ENCODE measurements at places on chromosomes 12 and 14. TPM values are rescaled to one million over a fixed set of nuclear protein-coding genes. Genes with fewer than 3 reads are reported as not detected.

The SLC4A8 gene
- total RNA-seq, result 0.73 TPM

The FITM1 gene
- total RNA-seq, result not detected

- H3K36me3 ChIP-seq, result no peaks in the 10 kb centered on the region
- DNase-seq, result peak; percentile 53
- H3K27ac ChIP-seq, result no peak overlapping the region
- no peak overlapping the region for H3K4me3 ChIP-seq
Observed at GRCh38 chr12:48454667-48455066, 17.7 kb upstream of the ANP32D start.

DNA sequence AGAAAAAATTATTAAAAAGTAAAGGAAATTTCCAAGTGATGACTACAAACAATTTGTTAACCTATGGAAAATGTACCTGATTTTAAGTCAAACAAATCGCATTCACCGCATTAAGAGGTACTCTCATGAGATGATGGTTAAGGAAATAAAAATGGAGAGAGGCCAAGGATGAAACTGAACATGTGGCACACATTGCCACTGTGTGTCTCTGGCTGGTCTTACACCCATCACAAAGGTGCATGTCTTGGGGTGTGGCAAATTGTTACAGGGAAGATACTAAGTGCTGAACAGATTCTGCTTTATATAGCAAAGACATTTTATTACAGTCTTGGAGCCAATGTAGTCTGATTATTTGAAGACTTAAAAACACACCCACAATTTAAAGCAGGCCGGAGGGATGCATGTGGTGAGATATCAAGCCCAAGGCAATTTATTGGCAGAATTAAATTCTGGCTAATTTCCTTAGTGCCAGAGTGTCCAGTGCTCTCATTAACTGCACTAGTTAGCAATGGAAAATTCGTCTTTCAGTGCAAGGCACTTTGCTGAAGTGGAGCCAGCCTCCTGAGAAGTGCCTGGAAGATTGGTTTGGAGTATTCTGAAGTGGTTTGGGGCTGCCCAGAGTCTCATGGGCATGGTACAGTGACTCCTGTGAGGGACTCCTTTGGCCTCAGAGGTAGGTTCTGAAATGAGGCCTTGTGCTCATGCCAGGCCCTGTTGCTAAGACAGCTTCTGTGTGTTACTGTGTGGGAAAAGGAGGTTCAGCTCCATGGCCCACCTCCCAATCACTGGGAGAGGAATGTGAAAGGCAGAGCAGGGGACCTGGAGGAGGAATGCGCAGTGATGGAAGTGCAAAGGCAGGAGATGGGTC is 166.9 kb downstream of the BRMS1L start:
- H3K27ac ChIP-seq, result no peak overlapping the region
- no peak overlapping the region for H3K4me3 ChIP-seq
- no peaks in the 10 kb centered on the region for H3K4me1 ChIP-seq
- H3K27me3 ChIP-seq, result no peaks in the 10 kb centered on the region

Measured in A673 (cell line).